ENCODE measurements at places on chromosomes 13 and 19.

DNA sequence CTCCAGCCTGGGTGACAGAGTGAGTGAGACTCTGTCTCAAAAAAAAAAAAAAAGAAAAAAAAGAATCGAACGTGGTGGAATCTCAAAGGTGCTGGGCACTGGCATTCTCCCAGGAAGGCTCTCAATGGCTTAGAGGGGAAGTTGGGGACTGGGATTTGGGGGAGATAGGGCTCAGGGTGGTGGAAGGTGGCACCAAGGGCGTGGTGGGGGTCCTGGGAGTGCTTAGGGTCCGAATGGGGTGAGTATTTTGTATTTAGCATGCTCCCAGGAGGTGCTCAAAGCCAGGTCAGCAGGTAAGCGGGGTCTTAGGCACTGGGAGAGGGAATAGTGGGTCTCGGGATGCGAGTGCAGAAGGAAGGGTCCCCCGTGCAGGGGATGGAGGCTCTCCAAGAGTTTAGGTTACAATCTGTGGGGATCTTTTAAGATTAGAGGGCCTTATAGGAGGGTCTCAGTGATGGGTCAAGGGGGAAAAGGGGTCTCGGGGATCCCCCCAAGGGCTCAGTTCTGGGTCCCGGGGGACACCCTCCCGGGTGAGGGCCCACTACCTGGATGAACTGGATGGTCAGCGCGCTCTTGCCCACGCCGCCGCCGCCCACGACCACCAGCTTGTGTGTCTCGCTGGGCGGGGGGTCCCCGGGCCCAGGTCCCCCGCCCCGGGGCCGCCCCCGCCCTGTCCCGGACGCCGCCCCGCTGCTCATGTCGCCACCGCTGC is 386 bp downstream of the RRAS start:
- DNase-seq: no peak

- DNase-seq: no peak
Observed at GRCh38 chr19:54041969-54042606, 21.6 kb downstream of the VSTM1 start.

DNA sequence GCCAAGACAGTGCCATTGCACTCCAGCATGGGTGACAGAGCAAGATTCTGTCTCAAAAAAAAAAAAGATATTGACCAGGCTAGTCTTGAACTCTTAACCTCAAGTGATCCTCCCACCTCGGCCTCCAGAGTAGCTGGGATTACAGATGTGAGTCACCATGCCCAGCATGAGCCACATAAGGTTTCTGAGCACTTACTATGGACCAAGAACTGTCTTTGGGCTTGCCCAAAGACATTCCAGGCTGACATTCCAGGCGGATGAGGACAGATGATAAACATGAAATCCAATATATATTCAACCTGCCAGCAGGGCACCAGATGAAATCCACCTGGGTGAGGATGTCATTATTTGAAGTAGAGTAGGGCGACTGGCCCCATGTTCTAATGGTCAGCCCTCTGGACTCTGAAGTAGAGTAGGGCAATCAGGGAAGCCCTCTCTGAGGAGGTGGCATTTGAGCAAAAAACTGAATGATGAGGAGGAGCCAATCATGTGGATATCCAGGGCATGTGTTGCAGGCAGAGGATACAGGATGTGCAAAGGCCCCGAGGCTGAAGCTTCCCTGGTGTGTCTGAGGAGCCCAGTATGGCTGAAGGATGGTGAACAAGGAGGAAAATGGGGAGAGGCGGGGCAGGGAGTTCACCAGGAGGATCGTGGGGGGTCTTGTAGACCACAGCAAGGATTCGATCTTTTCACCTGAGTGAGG is 4.0 kb downstream of the C19orf38 start:
- no peak for DNase-seq

DNA sequence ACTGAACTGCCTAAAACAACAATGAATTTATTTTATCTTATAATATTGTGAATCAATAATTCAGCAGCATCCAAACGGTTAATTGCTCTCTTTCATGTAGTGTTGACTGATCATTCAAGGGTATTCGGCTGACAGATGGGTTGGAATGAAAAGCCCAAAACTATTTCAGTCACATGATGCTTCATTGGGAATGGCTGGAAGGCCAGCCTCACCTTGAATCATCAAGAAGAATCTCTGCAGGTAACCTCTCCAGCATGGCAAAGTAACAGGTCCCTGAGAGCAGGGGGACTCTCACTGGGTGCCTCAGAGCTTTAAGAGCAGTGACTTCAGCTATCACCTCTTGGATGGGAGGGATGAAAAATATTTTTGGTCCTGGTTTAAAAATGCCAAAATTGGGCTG is 1395.7 kb downstream of the OLFM4 start:
- DNase-seq: no peak

- DNase-seq: no peak
Observed at GRCh38 chr19:16036397-16036925, 39.8 kb upstream of the TPM4 start.

- DNase-seq: no peak
Observed at GRCh38 chr19:7772752-7773291, 9.8 kb downstream of the CLEC4M start.

DNA sequence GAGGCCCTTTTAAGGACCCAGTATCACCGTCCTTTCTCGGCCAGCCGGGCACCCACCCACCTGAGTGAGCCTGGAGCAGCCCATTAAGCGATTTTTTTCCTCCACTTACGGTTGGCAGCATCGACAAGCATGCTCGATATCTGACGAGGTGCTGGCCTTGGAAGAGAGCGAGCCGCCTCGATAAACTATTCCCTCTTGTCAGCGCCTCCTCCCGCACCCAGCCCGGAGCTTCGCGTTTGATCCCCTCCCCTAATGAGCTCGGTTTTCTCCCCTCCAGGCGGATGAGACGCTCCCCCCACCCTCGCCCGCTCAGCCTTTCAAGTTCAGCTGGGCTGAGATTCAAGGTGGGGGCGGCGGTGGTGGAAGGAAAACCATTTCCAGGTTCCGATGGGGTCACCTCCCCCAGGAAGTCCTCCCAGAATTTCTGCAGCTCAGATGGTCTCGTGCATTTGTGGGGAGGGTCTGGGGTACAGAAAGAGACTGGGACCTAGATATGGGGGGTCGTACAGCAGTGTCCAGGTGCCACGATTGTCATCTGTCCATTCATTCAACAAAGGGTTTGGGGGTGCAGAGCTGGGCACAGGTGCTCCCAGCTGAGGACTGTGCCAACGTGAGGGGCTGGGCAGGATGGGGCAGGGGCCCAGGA is 18.9 kb upstream of the ONECUT3 start:
- no peak for DNase-seq

GRCh38 chr19:13228561-13228960 is 78.3 kb downstream of the IER2 start:
- DNase-seq: no peak

DNA sequence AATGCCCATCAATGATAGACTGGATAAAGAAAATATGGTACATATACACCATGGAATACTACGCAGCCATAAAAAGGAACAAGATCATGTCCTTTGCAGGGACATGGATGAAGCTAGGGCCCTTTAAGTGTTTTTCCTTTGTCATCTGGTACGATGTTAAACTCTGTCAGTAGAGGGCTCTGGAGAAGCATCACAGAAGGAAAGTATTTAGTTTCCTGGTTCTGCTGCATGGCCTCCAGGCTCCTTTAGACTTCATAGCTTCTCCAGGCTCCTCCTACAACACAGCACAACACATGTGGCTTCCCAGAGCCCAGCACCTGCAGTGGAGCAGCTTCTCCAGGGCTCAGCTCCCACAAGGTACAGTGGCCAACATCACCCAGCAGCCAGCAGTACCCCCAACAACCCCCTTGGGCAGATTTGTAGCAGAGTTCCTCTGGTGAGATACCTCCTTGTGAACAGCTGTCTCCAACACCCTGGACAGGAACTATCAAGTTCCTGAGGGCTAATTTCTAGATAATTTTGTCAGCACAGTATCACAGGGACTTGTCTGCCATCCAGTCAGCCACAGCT is 63.4 kb downstream of the KCTD12 start:
- DNase-seq: no peak

DNA sequence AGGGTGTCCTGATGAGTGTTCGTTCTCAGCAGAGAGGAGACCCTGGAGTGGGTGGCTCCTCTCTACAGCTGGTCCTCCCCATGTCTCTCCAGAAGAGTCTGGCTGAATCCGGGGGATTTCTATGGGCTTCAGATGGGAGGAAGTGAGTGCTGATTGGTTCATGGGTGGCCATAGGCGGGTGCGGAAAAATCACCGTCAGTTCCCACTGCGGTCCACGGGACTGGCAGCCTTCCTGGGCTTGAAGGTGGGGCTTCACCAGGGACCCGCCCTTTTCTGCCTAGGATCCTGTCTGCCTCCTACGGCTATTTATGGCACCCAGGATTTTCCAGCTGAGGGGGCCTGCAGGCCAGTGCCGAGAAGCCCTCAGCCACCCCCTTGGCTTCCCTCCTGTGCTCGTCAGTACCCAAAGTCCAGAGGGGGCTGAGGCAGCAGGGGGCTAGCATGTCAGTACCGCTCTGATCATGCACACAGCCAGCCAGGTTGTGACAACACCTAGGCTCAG is 18.4 kb downstream of the CPB2 start:
- DNase-seq: no peak

- DNase-seq: no peak
Observed at GRCh38 chr13:65932587-65933239, 1297.4 kb downstream of the PCDH9 start.

DNA sequence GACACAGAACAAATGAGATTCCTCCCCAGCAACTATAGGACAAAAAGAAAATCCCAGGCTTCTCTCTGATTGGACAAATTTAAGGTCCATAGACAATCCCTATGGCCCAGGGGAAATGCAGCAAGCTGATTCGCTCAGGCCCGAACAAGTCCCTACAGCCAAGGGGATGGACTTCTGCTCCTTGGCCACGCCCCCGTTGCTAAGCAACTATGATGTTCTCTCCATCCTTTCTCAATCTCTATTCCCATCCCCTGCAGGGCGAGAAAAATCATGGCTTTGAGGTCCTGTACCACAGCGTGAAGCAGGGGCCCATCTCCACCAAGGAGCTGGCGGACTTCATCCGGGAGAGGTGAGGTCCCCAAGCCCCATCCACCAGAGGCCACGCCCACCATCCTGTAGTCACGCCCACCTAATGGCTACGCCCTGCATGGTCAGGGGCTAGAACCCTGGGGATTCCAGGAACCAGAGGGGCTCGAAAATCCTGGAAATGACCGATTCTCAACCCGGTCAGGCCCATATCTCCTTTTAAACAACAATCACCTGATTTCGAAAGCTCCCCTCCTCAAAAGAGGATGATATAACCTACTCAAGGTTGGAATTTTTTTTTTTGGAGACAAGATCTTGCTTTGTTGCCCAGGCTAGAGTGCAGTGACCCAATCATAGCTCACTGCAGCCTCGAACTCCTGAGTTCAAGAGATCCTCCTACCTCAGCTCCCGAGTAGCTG is 11.4 kb downstream of the FCHO1 start:
- DNase-seq: peak; percentile 88

Measured in iPS-NIHi11 (cell line).